ENCODE measurements at places on chromosomes 5 and 9.

DNA sequence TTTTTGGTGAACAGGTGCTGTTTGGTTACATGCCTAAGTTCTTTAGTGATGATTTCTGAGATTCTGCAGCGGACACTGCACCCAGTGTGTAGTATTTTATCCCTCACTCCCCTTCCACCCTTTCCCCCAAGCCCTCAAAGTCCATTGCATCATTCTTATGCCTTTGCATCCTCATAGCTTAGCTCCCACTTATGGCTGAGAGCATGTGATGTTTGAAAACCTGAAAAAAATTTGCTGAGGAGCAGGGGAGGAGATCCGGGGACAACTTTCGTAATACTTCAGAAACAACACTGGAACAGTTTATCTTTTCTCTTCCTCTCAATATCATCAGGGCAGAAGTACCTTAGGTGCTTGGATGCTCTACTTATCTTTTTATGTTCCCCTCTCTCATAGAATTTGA is 226.4 kb downstream of the ADAMTS6 start:
- no peak for DNase-seq

DNA sequence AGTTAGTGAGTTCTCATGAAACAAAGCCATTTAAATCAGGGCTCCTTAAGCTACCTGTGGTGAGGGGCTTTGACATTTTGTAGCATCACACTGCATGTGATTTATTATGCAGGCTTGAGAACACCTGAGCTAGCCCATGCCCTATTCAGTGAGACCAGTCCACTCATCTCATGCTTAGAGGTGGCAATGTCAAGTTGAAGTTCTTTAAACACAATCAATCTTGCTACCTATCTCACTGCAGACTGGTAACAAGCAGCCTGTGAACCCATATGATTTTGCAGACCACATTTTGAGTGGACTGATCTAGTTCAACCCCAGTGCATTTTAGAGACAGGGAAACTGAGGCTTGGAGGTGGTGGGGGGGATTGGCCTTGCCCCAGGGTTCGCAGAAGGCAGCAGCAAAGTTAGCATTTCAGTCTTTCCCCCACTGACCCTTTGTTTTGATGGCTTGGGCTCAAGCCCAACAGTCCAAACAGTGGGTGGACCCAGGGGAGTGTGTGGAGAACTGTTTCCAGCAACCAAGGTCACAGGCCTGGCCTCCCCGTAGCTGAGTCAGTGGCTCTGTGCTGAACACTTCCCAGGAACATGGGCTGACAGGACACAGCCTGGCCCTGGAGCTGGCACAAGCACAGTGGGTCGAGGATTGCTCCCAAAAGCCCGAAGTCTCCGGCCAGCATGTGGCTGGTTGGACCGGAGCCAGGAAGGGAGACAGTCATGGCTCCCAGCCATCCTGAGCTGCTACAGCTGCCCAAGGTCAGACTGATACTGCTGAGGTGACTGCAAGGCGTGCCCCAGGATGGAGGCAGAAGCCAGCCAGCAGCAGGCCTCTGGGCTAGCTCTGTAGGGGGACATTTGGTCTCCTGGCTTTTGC is 95.3 kb downstream of the RGS3 start:
- no peak for DNase-seq

- DNase-seq: no peak
Measured at GRCh38 chr9:84969736-84970135, 300.2 kb downstream of the NTRK2 start.

GRCh38 chr9:90343991-90344390 is 298.6 kb downstream of the DIRAS2 start:
- no peak for DNase-seq

GRCh38 chr5:141001446-141001843 is 35.2 kb downstream of the PCDHAC2 start:
- DNase-seq: no peak

DNA sequence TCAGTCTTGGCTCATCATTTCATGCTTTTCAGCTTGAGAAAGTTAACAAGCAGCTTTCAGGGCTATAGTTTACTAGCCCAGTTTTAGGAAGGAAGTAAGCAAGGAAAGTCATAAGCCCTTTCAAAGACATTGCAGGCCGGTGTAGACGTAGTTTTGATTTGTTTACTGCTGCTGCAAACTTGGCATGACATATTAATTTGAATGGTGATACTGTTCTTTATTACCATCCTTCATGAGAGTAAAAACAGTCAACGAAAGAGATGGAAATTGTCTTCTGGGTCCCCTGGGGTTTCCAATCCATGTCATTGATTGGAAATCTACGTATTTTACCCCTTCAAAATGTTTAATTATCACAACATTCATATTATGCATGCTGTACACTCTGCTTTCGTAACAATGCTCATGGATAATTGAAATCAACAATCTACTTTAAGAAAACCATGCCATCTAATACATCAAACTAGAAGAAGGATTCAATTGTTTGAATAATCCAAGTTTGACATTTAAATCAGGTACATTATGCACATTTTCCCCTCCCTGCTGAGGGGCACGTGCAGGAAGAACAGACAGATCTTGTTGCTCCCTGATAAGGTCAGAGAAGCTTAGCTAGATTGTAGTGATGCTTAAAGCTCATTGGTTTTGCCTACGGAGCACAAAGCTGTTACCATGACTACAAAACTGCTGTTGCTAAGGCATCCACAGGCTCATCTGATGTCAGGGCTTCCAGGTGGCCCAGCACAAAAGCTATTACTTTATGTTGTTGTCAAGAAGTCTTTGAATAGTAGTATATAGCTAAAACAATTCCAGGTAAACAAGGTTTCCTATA is 139.9 kb upstream of the PRLR start:
- no peak for DNase-seq

DNA sequence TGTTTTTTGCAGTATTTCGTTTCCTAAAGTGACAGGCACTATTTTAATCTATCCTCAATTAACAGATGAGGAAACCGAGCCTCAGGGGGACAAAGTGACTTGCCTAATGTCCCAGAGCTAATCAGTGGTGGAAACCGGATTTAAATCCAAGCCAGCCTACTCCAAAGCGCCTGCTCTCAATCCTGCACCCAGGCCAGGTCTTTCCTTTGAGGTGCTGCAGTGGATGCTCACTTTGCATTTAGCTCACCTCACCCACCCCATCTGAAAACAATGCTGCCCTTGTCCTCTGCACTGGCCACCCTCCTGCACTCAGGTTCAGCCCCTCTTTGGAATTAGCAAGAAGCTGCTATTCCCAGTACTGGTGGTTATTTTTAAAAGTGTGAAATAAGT is 16.0 kb downstream of the ANGPTL2 start:
- no peak for DNase-seq

GRCh38 chr9:8651070-8651845 is 851.7 kb upstream of the DMAC1 start:
- DNase-seq: no peak

All from CD4-positive, alpha-beta T cell treated with Interferon gamma for 1 hour (primary cell).